Activated naive CD4-positive, alpha-beta T cell treated with anti-CD3 and anti-CD28 coated beads, Interleukin-2, amount 50 U/mL, for 16 hours (primary cell): ENCODE measurements at places on chromosomes 7 and 10.

GRCh38 chr10:128498746-128499145 lies 372.5 kb upstream of the MKI67 start:
- no peak for DNase-seq

DNA sequence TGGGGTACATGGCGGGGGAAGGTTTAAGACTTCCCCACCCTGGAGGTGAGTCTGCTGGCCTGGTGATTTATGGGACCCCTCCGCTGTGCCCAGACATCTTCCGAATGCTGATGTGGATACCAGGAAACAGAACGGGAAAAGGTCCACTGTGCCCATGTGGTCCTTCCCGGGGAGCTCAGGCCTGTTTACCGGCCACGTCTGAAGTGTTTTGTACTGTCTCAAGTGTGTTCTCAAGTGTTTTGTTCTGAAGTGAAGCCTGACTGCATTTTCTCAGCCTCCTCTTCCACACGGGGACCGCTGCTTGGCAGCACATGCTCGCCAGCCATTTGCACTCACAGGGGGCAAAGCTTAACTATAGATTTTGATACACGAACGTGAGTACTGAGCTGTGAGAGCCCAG lies 127.2 kb downstream of the TEX36 start:
- no peak for DNase-seq

DNA sequence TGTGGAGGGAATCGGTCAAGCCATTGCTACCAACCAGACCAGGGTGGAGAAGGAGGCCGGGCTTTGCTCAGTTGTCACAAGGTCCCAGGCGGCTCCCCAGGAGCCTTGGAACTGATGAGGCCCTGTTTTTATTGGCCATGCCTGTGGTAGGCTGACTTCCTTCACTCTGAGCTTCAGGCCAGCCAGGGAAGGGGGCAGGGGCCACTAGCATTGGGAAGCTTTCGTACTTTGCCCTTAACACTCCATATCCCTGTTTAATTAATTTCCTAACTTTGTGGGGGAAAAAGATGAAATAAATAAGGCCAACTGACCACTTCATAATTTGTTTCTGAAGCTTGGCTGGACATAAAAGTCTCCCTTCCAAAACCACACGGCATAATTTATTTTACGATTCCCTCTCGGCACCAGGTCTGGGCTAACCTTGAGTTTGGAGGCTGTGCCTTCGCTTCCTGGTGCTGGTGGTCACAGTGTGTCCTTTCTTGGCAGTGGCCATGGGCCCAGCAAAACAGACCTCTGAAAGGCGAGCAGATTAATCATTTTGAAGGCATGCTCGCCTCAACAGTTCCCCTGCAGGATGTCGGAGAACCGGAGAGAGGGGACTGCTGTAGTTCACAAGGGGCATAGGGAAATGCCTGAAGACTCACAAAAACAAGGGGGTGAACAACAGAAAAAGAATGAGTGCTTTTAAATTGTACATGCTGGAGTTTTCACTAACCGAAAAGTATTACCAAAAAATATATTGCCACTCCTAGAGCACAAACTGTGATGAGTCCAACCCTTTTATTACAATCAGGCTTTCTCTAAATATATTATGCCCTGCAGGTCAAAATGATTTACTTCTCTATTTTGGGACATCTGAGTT lies 966.0 kb downstream of the LRMDA start:
- DNase-seq, result no peak

DNA sequence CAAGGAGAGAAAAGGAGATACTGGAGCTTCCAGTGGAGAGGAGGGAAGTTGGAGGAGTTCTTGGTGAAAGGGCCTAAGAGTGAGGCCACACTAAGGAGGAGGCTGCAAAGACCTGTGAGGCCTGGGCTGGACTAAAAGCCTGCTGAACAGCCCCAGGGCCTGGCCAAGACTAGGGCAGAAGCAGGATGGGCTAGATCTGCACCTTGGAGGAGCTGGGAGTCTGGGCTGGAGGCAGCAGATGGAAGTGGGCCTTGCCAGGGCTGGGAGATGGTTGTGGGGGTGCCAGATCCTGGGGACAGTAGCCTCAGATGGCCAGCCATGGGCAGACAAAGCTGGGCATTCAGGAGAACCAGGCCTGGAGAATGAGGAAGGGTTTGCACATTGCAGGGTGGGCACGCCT lies 6.5 kb upstream of the PURB start:
- no peak for DNase-seq

DNA sequence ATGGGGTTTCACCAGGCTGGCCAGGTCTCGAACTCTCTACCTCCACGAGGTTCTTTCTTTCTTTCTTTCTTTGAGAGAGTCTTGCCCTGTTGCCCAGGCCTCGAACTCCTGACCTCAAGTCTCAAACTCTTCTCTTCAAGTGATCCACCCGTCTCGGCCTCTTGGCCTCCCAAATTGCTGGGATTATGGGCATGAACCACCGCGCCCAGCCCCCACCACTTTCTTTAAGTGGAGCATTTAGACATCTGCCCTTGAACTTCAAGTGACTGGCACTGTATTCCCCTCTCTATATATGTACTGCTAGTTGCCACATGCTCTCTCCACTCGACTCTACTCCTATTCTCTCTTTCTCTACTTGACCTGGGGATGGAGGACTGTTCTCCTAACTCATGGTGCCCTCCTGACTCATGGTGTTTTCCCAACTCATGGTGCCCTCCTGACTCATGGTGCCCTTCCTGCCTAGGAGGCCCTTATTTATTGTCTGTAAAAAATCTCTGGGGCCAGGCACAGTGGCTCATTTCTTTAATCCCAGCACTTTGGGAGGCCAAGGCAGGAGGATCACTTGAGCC lies 19.3 kb upstream of the ACHE start:
- no peak for DNase-seq

DNA sequence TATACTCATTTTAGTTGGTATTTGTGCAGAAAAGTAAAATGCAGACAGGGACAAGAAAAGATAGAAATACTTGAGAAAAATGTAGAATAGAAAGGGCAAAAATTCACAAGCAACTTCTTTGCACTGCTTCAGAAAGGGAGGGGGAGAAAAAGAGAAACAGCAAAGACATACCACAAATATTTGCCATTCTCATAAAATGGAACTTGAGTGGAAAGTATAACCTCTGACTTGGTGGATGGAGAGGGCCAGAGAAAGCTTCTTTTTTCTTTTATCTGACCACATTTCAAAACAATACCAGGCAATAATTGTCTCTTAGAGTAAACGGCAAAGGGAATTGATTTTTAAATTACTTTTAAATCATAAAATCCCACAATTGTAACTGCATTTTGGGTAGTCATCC lies 35.8 kb upstream of the TRUB1 start:
- no peak for DNase-seq

DNA sequence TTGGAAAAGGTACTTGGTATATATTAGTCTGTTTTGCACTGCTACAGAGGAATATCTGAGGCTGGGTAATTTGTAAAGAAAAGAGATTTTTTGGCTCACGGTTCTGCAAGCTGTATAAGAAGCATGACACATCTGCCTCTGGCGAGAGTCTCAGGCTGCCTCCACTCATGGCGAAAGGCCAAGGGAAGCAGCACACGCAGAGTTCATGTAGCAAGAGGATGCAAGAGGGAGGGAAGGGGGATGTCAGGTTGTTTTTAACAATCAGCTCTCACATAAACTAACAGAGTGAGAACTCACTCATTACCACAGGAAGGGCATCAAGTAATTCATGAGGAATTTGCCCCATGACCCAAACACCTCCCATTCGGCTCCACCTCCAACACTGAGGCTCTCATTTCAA lies 484.8 kb upstream of the DPP6 start:
- DNase-seq, result no peak

DNA sequence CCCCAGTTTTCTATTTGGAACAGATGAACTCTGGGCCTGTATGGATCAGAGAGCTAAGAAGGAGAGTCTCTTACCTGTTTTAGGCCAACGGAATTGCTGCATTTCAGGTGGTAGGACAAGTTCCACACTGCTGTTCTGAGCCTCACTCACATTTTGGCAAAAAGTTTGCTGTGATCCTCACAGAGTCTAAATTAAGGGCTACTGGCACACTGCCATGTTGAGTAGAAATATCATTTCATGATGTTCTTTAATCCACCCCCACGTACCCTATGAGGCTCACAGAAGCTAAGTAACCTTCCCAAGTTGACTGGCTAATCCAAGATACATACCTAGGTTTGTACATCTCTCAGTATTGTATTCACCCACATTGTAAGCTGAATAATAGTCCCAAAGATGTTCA lies 447.2 kb downstream of the INHBA start:
- DNase-seq, result no peak

GRCh38 chr7:80428161-80429054 lies 83.5 kb downstream of the GNAT3 start:
- no peak for DNase-seq

DNA sequence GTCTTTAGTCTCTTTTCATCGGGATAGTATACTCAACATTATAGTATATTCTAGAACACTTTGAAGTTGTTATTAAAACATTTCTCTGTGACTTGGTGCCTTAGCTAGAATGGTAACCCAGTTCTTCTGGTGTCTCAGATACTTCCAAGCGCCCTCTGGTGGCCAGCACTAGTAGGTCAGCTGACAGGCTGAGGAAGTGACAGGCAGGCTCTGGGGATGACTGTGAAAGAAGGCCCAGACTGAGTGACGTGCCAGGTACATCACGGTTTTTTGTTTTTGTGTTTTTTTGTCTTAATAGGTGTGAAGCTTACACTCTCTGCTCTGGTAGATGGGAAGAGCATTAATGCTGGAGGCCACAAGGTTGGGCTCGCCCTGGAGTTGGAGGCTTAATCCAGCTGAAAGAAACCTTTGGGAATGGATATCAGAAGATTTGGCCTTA lies 5.1 kb downstream of the COMTD1 start:
- DNase-seq, result peak; percentile 94

GRCh38 chr10:74227697-74228424 lies 76.8 kb downstream of the ADK start:
- no peak for DNase-seq

DNA sequence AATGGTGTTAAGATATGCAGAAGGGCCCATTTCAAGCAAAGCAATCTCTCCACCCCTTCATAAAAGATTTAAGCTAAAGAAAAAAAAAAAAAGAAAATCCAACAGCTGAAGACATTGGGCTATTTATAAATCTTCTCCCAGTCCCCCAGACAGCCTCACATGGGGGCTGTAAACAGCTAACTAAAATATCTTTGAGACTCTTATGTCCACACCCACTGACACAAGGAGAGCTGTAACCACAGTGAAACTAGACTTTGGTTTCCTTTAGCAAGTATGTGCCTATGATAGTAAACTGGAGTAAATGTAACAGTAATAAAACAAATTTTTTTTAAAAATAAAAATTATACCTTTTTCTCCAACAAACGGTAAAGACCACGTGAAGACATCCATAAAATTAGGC lies 28.6 kb downstream of the PPP3CB start:
- DNase-seq, result no peak

- DNase-seq, result no peak
Observed at GRCh38 chr7:123824754-123825067, 20.3 kb upstream of the HYAL4 start.

- DNase-seq, result no peak
Observed at GRCh38 chr7:42833411-42833810, 78.5 kb downstream of the C7orf25 start.

DNA sequence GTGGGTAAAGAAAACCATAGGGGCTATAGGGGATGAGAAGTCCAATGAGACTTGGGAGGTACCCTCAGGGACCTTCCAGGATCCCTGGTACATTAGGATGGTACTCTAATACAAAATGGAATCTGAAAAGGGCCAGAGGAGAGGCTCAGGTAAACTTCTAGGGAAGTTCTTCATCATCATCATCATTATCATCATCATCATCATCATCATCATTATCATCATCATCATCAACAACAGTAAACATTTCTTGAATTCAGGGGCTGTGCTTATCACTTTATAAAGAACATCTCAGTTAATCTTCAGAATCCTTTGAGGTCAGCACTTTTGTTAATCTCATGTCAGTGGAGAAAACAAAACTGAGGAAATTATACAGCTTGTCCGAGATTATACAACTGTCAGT lies 50.1 kb downstream of the PLPP4 start:
- no peak for DNase-seq

- no peak for DNase-seq
Observed at GRCh38 chr10:15310776-15311568, 60.1 kb downstream of the FAM171A1 start.

DNA sequence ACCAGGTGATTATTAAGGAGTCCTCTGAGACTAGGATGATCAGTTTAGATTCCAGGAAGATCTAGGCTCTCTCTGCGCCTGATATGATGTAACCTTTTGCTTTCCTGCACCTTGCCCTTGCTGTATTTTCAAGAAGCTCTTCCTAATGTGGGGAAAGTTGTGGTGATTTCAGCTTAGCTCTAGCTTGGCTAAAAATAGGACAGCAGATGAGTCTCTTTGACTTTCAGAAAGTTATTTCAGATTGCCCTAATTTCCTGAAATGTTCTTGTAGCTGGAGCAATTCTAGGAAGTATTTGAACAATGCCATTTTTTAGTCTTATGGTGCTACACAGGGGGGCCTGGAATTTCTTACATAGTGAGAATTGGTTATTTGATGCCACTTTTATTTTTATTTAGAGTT lies 3.8 kb downstream of the LCOR start:
- DNase-seq, result no peak

DNA sequence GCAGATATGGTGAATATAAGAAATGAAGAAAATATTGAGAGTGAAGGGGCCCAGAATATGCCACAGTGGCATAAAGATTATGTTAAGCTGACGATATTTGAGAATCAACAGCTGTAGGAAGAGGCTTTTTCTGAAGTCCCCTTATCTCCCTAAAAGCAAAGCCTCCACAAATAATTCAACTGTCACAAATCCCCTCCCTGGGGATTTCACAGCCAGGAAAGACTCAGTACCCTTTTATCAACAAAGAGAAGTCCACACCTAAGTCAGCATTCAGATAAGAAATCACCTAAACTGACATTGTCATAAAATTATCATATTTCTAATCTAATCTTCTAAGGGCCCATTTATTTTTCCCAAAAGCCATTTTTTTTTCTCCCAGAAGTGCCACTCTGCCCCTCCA lies 284.9 kb upstream of the VWC2 start:
- DNase-seq, result no peak

GRCh38 chr7:155281398-155281969 lies 16.2 kb upstream of the INSIG1 start:
- DNase-seq, result no peak
